ENCODE measurements at places on chromosomes 2 and 18.

DNA sequence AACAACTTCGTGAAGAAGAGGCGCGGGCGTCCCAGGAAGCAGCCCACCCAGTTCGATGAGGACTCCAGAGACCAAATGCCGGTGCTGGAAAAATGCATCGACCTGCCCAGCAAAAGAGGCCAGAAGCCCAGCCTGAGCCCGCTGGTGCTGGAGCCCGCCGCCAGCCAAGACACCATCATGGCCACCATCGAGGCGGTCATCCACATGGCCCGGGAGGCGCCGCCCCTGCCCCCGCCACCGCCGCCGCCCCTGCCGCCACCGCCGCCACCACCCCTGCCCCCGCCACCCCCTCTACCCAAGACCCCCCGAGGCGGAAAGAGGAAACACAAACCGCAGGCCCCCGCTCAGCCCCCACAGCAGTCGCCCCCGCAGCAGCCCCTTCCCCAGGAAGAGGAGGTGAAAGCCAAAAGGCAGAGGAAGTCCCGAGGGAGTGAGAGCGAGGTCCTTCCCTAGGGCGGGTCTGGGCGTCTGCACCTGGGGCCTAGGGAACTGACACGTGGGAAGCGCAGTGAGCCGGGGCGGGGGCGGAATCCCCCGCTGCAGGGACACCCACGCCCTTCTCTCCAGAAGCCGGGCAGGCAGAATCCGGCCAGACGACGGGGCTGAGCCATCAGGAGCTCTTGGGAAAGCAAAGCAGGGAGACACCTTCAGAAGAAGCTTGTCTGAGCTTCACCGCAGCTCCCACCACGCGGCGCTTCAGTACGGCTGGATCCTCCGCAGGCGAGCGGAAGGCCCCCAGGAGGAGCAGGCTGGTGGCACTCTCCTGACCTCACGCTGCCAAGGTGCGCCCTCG lies 382.8 kb downstream of the SETBP1 start:
- no peak for DNase-seq

DNA sequence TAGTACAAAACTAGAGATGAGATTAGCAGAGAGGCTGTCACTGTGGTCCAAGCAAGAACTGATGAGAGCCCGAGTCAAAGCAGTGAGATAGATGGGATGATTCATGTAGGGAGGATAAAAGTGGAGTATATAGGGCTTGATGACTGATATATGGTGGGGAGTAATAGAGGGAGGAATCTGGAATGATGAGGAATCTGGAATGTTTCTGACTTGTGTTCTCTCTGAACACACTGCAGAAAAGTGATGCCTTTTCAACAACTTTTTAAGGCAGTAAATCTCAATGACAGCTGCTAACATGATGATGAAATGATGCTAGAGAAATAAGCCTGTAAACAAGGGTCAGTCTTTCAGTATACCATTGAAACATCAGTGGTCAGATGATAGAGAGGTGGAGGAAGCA lies 143.5 kb upstream of the SP5 start:
- no peak for DNase-seq

DNA sequence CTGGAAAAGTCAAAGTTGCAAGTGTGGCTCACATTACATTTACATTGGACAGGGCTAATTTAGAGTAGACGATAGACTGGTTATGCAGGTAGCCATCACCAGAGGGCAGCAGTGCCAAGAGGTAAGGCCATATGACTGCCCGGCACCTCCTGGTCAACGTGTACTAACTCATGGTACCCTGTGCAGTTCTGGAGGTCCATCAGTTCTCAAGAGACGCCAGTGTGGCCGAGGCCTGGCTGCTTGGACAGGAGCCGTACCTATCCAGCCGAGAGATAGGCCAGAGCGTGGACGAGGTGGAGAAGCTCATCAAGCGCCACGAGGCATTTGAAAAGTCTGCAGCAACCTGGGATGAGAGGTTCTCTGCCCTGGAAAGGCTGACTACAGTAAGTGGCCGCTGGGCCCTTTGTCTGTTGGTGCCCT lies 65.8 kb upstream of the EML6 start:
- DNase-seq, result no peak

- DNase-seq, result no peak
Measured at GRCh38 chr2:140436936-140437335, 1656.7 kb upstream of the NXPH2 start.

- DNase-seq, result no peak
Measured at GRCh38 chr2:109129356-109129920, 433 bp downstream of the SH3RF3 start.

DNA sequence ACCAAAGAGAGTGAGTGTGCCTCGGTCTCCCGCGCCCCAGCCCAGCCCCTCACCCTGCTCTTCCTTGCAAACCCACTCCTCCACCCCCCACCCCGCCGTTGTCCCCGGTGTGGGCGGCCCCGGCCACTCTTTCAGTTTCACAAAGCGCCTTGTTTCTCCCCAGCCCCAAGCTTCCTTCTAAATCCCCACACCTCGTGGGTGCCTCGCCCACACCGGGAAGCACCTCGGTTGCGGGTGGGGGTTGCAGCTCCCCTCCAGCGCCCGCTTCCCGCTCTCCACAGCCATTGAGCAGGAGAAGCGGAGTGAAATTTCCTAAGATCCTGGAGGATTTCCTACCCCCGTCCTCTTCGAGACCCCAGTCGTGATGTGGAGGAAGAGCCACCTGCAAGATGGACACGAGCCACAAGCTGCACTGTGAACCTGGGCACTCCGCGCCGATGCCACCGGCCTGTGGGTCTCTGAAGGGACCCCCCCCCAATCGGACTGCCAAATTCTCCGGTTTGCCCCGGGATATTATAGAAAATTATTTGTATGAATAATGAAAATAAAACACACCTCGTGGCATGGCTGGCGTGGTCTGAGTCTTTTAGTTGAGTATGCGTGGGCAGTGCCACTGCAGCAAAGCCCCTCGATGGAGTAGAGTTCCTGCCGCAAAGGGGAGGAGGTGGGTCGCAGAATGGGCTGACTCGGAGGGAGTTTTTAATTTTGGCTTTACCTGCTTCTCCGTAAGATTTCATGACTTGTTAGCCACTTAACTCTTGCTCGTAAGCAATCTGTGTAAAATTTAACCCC lies 848 bp downstream of the TMSB10 start:
- DNase-seq, result no peak

DNA sequence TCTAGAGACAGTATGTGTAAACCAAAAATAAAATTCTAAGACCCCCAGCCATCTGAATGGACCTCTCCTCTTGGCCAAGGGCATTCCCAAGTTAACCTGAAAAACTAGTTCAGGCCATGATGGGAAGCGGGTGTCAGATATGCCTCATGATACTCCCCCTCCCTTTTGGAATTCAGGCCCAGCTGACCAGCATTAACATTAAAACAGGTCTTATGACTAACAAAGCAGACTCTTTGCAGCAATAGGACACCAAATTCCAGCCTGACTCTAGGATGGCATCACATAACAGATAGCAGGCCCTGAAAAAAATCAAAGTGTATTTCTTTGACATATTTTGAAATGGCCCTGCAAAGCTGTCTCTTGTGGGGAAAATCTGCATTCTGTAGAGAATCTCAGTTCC lies 73.3 kb upstream of the L3MBTL4 start:
- DNase-seq, result no peak

GRCh38 chr2:231397011-231397927 lies 1.8 kb downstream of the B3GNT7 start:
- no peak for DNase-seq

DNA sequence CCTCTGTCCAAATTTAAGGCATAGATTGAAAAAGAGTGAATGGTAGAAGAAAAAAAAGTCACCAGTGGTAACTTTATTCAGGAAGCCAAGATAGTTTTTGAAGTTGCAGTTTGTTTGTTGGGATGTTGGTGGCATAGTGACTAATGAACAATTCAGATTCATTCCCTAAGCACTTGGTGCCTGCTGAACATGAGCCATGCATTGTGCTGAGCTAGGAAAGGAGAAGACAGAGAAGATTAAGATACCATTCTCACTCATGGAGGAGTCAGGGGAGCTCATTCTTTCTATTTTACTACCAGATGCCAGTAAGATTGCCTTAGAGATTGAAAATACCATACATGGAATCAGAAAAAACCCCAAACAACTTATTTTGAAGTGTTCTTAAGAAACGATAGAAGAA lies 25.1 kb downstream of the MEIS1 start:
- no peak for DNase-seq

DNA sequence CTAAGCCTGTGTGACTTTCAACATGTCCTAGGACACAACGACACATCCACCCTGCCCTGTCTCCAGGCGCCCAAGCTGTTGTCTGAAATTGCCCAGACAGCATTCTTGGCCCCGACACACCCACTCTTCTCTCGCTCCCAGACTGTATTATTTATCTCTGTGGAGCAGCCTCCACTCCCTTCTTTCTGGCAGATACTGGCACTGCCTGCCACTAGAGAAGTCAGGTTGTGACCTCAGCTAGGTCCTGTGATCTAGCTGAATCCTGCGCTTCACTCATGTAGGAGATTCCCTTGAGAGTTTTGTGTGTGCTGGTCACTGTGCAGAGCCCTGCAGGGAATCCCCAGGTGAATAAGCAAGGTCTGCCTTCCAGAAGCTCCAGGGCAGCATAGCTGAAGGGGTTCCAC lies 77.1 kb upstream of the TNP1 start:
- DNase-seq, result no peak

- no peak for DNase-seq
Measured at GRCh38 chr2:70473101-70473722, 80.4 kb downstream of the TGFA start.

DNA sequence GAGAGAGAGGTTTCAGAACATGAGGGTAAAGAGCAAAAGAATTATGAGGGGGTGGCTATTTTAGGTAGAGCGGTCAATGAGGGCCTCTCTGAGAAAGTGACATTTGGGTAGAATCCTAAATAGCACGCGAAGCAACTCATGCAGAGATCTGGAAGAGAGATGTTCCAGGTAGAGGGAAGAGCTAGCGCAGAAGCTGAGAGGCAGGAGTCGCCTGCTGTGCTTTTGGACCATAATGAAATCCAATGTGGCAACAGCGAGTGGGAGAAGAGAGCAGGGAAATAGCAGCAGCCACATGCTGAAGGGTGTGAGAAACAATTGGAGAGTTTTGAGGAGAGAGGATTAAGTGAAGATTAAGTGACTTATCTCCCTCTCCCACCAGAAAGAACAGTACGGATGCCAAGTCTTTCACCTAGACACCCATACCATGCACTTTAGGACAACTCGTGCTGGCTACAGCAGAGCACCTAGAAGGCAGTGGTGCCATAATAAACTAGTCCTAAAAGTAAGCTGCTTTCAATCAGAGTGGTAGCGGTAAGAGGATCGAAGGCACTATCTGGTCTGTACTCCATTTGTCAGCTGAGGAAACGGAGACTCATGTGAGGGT lies 129.7 kb downstream of the LRP2 start:
- DNase-seq, result no peak

DNA sequence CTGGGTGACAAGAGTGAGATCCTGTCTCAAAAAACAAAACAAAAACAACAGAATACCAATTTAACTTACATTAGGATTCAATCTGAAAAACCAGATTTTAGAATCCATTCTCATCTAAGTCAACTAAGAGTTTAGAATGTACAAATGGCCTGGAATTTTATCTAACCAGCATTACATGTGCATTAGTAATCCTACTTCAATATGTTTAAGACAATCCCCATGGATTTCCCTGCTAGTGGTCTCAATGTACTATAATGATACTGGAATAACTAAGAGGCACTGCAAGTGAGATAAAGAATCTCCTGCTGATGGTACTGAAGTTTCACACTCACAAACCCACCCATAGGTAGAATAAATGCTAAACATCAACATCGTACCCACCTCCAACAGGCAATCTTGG lies 53.9 kb upstream of the DNER start:
- no peak for DNase-seq

DNA sequence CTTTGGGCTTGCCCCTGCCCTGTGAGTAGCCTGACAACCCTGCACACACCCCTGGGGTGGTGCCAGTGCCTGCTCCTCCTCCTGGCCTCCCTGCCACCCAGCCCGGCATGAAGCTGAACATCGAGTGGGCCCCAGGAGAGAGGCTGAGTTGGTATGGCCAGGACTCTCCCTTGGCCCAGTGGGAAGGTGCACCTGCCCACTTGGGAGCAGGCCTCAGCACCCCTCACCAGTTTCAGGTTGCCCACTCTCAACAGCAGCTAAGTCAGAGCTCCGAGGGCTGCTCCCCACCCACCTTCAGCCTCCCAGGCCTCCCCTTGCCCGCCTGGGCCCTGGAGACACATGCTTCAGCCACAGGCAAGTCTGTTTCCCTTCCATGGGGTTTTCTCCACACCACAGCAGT lies 203.1 kb downstream of the KLHL29 start:
- no peak for DNase-seq

GRCh38 chr18:55477499-55477859 lies 110.5 kb downstream of the TCF4 start:
- DNase-seq, result no peak

DNA sequence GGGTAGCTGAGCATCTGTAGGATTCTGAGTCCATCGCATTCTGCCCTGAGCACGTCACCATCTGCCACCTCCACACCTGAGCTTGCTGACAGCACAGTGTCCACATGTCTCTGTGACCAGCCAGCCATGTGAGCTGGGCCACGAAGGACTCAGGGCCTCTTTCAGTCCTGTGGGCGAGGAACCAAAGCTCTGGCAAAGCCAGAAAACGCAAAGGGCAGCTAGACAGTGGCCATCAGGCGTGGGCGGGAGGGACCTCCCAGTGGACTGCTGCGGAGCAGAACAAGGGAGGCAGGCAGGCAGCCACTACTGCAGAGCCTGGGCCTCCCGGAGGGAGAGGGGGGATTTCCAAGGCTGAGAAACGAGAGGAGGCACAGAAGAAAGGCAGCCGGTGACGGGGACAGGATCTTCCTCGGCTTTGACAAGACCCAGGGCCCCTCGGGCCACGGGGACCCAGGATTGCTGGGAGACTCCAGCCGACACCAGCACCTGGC lies 274.6 kb upstream of the SALL3 start:
- DNase-seq, result no peak

GRCh38 chr18:34494359-34494696 lies 215.8 kb upstream of the DTNA start:
- DNase-seq, result no peak

DNA sequence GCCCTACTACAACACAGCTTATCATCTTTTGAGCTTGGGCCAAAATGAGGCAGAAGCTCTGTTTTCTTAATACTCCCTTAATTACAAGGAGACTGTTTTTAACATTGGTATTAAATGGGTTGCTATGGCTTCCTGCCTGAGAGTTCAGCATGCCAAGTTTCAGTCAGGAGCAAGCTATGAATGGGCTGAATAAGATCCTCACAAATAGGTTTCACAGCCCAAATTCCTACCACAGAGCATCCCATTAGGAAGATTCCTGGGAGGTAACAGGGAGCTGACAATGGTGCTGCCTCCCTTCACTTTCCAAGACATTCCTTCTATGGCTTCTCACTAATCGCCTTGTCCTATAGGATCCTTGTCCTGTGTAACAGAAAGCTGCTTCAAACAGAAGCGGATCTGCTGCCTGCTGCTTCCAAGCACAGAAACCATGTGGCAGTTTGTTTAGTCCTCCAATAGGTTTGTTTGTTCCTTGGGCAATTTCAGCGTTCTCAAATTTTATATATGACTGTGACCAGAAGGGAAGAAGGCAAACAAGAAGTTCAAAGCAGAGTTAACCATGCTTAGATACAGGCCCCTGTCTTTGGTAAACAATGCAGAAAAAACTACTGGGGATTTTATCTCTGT lies 70.9 kb downstream of the NCKAP5 start:
- DNase-seq, result no peak

- DNase-seq, result no peak
Measured at GRCh38 chr2:161480123-161480522, 64.0 kb downstream of the TBR1 start.

- no peak for DNase-seq
Measured at GRCh38 chr2:178225006-178225805, 30.9 kb downstream of the OSBPL6 start.

Measured in stimulated activated CD8-positive, alpha-beta memory T cell treated with anti-CD3 and anti-CD28 coated beads, Interleukin-4, amount 100 ng/mL, for 1 hour (primary cell).